Effector CD4-positive, alpha-beta T cell (primary cell): ENCODE measurements at places on chromosomes 4 and X.

DNA sequence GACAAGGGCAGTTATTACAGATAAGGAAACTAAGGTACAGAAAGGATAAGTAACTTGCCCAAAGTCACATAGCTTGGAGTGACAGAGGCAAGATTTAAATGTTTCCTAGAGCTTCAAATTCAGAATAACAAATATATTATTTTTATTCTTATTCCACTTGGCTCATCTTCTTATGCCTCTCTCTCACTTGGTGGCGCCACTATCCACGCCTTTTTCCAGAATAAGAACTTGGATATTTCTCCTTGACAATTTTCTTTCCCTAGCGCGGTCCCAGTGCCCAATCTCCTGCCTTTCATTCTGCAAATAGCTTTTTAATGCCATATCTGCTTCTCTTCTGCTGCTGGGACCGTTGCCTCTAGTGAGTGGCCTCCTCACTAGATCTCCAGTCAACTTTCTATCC, 78.5 kb downstream of the MSN start:
- no peak for DNase-seq

DNA sequence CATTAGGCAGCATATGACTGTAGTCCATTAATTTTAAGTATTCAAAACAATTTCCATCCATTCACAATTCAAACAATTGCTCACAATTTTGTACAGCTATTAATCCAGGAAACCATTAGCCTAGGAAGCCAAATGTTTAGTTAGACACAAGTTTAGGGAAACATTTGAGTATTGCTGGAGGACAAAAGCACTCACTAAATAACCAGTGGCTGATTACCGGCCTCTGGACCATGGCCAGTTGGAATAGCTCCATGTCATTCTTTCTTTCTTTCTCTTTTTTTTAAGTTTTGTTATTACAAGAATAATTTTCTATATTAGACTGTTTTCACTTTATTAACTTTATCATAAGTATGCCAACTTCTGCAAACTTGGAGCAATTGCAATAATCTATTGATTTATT, 31.3 kb downstream of the TRIML2 start:
- DNase-seq = no peak

DNA sequence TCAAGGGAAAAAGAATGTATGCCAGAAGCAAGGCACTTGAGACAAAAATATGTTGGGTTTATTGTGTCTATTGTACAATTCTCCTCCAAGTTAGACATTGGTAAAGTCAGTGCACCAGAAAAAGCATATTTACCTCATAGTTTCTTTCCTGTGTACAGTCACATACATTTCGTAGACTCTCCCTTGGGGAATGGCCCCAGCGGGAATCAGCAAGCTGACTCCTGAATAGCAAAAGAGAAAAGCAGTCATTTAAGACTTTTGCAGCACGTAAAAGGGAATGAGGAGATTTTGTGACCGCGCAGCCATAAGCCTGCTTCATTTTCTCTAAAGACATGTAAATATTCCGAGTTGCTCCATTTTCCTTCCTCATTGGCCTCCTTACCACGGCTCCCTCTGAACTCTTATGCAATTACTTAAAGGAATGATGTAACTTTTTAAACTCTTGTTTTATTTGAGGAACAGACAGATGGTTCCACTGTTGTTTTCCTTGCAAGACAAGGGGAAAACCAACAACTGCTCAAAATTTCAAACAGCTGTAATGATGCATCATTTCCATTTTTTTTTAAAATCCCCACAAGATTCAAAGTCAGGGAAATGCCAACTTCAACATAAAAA, 332.7 kb downstream of the UNC5C start:
- DNase-seq = no peak

- no peak for DNase-seq
Measured at GRCh38 chr4:44231006-44231405, 217.6 kb downstream of the KCTD8 start.

GRCh38 chr4:8544741-8545438, 35.3 kb upstream of the GPR78 start:
- no peak for DNase-seq

GRCh38 chr4:71558248-71558647, 219.4 kb downstream of the SLC4A4 start:
- DNase-seq = no peak
